Spinal cord (tissue), 10 donors: ENCODE measurements at places on chromosomes 5 and 9.

GRCh38 chr9:96417051-96417586 is 1.1 kb downstream of the ZNF367 start:
- H3K27ac ChIP-seq = peak overlapping the region; percentile 94
- H3K4me3 ChIP-seq = peak overlapping the region; percentile 85
- DNase-seq = peak; percentile 96
- peaks cover 4% of the 10 kb centered on the region for H3K4me1 ChIP-seq
- H3K27me3 ChIP-seq = no peaks in the 10 kb centered on the region
- no peaks in the 10 kb centered on the region for H3K36me3 ChIP-seq

DNA sequence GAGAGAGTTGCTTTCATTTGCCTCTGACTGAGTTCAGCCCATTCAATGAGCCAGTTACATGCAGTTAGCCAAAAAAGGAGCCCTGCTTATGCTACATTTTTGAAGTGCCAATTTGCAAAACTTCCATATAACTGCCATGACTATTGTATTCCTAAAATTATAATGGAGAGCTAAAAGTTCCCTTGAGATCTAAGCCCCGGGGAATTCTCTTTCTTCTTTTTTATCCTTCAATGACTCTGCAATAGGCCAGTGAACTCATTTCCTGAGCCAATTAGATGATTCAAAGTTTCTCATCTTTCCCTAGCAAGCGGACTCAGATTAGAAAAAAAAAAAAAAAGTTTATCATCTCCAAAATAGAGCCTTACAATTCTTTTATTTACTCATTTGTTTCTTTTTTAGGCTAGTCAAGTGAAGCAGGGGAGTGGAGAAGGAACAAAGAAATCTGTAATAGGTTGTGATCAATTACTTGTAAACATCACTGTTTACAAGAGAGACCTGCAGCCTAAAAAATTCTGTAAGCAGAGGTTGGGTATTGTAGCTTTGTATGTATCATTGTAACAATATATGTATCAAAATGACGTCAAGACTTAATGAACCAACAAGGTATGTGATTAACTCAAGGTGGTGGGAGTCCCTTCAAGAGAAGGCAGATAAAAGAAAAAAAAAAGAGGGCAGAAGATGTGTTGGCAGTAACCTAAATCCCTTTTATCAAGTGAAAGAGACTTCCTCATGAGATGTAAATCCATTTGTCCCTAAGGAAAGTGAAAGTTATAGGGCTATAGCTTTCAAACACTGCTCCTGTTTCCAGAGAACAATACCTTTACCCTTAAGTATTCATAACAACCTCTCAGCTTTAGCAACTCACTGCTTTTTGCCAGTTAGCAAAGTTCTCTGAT is 48.7 kb upstream of the HOMER1 start:
- no peaks in the 10 kb centered on the region for H3K36me3 ChIP-seq
- no peaks in the 10 kb centered on the region for H3K4me1 ChIP-seq
- DNase-seq = no peak
- no peak overlapping the region for H3K27ac ChIP-seq
- H3K4me3 ChIP-seq = no peak overlapping the region

GRCh38 chr9:116860509-116861120 is 173.5 kb downstream of the TRIM32 start:
- no peaks in the 10 kb centered on the region for H3K4me1 ChIP-seq
- H3K27me3 ChIP-seq = no peaks in the 10 kb centered on the region
- H3K27ac ChIP-seq = no peak overlapping the region
- H3K4me3 ChIP-seq = no peak overlapping the region

- no peak for DNase-seq
- H3K4me1 ChIP-seq = peaks cover 56% of the 10 kb centered on the region
- H3K4me3 ChIP-seq = peak overlapping the region; percentile 84
- peak overlapping the region; percentile 95 for H3K27ac ChIP-seq
- H3K27me3 ChIP-seq = peaks cover 65% of the 10 kb centered on the region
Observed at GRCh38 chr9:99824378-99825171, 2.9 kb downstream of the NR4A3 start.

DNA sequence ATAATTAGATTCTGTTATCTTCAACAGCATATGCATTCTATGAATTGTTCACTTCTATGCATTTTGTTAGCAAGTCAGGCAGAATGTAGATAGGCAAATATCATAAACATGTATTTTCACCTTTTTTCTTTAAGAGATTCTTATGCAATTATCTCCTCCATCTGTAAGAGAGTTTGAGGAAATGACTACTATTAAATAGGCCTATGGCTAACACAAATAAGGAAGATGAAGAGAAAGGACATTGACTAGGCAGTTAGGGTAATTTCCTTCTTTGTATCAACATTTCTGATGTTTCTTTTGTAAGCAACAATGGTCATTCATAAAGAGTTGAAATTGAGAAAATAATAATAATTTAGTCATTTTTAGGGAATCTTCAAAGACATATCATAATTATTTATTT is 145.2 kb upstream of the CDH12 start:
- H3K4me3 ChIP-seq = no peak overlapping the region
- no peak overlapping the region for H3K27ac ChIP-seq
- no peaks in the 10 kb centered on the region for H3K36me3 ChIP-seq
- no peaks in the 10 kb centered on the region for H3K27me3 ChIP-seq
- DNase-seq = no peak

GRCh38 chr5:136036293-136036911 is 7.6 kb downstream of the TGFBI start:
- H3K4me3 ChIP-seq = no peak overlapping the region
- H3K27ac ChIP-seq = peak overlapping the region; percentile 1
- H3K36me3 ChIP-seq = no peaks in the 10 kb centered on the region

DNA sequence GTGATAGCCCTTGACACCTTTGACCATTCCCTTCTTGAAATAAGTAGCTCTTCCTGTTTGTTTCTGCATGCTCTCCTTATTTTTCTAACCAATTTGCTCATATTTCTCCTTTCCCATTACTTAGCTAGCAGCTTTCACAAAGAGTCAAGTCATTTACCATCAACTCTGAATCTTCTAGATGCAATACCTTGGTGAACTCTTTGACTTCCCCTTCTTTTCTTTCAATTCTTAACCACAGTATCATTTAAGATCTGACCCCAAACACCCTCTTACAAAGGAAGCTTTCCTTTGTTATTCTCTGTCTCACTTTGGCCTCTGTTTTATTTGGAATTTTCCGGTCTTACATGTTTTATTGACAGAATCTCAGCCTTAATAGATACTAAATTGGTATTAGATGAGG is 14.0 kb downstream of the NFX1 start:
- no peak overlapping the region for H3K27ac ChIP-seq
- no peaks in the 10 kb centered on the region for H3K4me1 ChIP-seq
- DNase-seq = no peak
- no peaks in the 10 kb centered on the region for H3K27me3 ChIP-seq

DNA sequence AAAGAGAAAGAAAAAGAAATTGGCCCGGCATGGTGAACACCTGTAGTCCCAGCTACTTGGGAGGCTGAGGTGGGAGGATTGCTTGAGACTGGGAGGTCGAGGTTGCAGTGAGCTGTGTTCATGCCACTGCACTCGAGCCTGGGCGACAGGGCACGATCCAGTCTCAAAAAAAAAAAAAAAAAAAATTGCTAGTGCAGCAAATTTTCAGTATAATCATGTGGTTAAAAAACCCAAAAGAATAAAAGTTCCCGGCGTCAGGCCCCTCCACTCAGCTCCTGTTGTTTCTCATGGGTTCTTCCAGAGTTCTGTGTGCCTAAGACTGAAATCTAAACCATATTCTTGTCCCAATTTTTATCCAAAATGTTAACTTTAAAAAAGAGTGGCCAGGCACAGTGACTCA is 49.1 kb downstream of the WNK2 start:
- peaks cover 68% of the 10 kb centered on the region for H3K36me3 ChIP-seq
- no peak for DNase-seq
- H3K27ac ChIP-seq = no peak overlapping the region

- no peaks in the 10 kb centered on the region for H3K27me3 ChIP-seq
- no peak overlapping the region for H3K27ac ChIP-seq
- H3K4me1 ChIP-seq = no peaks in the 10 kb centered on the region
- DNase-seq = no peak
Observed at GRCh38 chr9:135591506-135592330, 30.2 kb downstream of the PAEP start.

DNA sequence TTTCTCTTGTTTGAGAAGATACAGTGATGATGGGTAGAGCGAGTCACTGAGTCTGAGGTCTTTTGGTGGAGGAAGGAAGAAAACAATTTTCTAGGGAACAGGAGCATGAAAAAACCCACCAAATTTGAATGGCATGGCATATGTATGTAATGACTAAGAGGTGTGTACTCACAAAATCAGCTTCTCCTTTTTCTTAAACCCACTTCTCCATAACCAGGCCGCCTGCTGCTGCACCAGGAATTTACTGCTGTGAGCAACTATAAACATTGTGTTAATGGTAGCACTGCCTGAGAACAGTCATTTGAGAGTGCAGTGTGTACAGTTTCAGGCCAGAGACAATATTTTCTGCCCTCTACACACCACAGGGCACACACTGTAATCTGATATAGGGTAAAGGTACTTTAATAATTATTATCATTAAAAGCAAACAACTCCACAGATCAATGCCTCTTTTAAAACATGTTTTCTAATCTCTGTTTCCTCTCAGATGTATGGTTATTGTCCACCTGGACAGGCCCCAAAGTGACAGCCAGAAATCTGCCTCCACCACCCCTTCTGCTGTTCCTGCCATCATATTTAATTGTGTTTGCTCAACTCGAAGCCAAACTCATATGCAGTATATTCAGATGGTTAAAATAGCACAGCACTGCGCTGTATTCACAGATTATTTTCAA is 241.6 kb downstream of the KIAA0825 start:
- H3K27me3 ChIP-seq = no peaks in the 10 kb centered on the region
- H3K4me1 ChIP-seq = no peaks in the 10 kb centered on the region
- no peak overlapping the region for H3K27ac ChIP-seq
- no peak for DNase-seq

DNA sequence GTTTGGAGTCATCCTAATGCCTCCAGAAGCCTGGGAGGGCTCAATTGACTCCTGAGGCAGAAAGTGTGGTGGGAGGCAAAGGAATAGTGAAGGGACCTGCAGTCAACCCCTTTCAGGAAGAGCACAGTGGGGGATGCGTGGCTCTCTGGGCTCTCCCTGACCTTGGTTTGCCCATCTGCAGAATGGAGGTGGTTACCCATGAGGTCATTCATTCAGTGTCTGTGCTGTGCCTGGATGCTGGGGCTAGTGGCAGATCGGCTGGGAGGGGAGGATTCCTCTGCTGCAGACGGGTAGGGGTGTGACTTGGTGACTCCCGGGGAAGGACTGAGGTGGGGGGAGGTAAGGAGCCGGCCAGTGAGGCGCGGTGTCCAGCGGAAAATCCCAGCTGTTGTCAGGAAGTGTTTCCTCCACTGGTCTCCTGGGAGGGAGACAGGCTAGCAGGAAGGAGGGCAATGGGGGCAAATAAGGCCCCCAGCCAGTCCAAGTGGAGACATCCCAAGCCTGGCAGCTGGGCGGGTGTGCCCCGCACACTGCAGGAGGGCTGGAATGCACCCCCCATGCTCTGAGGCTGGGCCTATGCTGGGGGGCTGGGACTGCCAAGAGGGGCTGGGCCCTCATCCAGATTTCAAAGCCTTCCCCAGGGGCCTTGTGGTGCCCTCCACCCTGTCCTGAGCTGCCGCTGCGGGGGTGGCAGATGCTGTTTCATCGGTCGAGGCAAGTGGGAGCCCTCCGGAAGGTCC is 10.9 kb downstream of the CXXC5 start:
- H3K27ac ChIP-seq = peak overlapping the region; percentile 83
- peaks cover 45% of the 10 kb centered on the region for H3K36me3 ChIP-seq
- peaks cover 98% of the 10 kb centered on the region for H3K4me1 ChIP-seq
- no peaks in the 10 kb centered on the region for H3K27me3 ChIP-seq

- H3K4me3 ChIP-seq = no peak overlapping the region
- H3K27me3 ChIP-seq = no peaks in the 10 kb centered on the region
- DNase-seq = no peak
- H3K27ac ChIP-seq = no peak overlapping the region
- no peaks in the 10 kb centered on the region for H3K4me1 ChIP-seq
- no peaks in the 10 kb centered on the region for H3K36me3 ChIP-seq
Observed at GRCh38 chr5:53199882-53200281, 90.3 kb upstream of the MOCS2 start.

- peak overlapping the region; percentile 40 for H3K27ac ChIP-seq
- no peak overlapping the region for H3K4me3 ChIP-seq
- H3K4me1 ChIP-seq = peaks cover 47% of the 10 kb centered on the region
- no peak for DNase-seq
- H3K36me3 ChIP-seq = peaks cover 12% of the 10 kb centered on the region
Observed at GRCh38 chr9:36142510-36143244, 6.1 kb downstream of the GLIPR2 start.

GRCh38 chr9:34139477-34140146 is 13.1 kb upstream of the DCAF12 start:
- no peaks in the 10 kb centered on the region for H3K27me3 ChIP-seq
- no peak overlapping the region for H3K27ac ChIP-seq
- no peaks in the 10 kb centered on the region for H3K4me1 ChIP-seq
- no peaks in the 10 kb centered on the region for H3K36me3 ChIP-seq
- DNase-seq = peak; percentile 48

DNA sequence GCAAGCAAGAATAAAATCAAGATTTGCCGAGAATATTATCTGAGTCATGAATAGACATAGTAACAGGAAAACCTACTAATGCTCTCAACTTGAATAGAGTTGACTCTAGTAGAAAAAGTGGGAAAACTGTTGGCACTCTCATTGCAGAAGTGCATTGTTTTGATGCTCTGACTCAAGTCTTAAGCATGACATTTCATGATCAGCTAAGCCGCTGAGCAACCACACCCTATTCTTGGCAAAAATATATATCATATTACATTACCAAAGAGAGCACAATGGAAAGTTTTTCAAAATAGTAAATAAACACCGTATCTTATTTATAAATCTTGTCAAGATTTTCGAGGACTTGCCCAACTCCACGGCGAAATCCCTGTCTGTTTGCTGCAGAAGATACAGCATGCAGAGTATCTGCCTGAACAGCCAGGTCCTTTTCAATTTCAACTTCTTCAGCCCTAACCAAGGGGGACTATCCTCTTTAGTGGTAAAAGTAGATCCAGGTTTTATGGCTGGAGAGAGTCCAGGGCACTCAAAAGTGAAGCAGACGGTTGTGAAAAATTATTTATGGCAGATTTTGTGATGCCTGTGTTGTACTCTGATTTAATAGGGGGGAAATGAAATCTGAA is 13.9 kb upstream of the ADAMTSL1 start:
- H3K36me3 ChIP-seq = no peaks in the 10 kb centered on the region
- DNase-seq = no peak
- H3K4me1 ChIP-seq = no peaks in the 10 kb centered on the region
- no peaks in the 10 kb centered on the region for H3K27me3 ChIP-seq
- no peak overlapping the region for H3K4me3 ChIP-seq
- H3K27ac ChIP-seq = no peak overlapping the region

- no peaks in the 10 kb centered on the region for H3K27me3 ChIP-seq
- no peak overlapping the region for H3K4me3 ChIP-seq
- H3K36me3 ChIP-seq = no peaks in the 10 kb centered on the region
- no peak for DNase-seq
- H3K4me1 ChIP-seq = no peaks in the 10 kb centered on the region
- H3K27ac ChIP-seq = no peak overlapping the region
Observed at GRCh38 chr5:127046343-127047072, 16.1 kb upstream of the MARCHF3 start.
